ENCODE measurements at places on chromosomes 13 and 19.

- peak; percentile 36 for DNase-seq
Measured at GRCh38 chr19:5246554-5247155, 94.0 kb downstream of the PTPRS start.

GRCh38 chr13:35342440-35342839 lies 134.0 kb downstream of the MAB21L1 start:
- DNase-seq: no peak

DNA sequence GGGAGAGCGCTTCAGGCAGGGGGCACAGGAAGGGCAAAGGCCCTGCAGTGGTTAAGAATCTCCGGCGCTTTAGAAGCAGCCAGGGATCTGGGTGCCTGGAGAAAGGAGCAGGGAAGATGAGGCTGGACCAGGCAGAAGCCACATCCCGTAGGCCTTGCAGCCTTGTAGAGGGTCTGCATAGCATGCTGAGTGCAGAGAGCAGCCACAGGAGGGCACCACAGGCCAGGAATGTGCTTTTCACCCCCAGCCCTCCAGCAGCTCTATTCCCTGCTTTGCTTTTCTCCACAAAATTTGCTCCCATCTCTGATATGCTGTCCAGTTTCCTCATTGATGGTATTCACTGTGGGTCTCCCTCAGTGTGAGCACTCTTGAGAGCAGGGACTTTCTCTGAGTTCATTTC lies 5.7 kb downstream of the WDR62 start:
- DNase-seq: peak; percentile 35

DNA sequence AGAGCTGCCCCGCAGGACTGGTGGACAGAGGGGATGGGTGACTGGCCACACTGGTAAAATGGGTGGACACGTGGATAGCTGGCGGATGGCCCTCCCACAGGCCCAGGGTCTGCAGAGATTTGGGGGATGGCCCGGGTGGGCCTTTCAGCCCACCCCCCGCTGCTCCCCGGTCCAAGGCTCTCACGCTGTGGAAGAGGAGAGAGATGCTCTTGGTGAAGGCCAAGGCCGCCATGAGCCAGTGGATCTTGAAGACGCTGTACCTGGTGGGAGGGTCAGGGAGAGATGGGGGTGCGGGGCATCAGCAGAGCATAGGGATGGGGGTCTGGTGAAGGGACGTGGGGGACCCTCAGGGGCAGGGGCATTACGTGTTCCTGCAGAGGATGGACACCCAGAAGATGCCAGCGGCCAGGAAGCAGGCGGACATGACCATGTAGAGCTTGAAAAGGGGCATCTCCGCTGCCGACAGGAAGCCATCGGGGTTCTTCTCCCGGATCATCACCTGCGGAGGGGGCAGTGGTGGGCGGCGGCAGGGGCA lies 4.5 kb downstream of the GPR108 start:
- DNase-seq: no peak

GRCh38 chr13:110398564-110399507 lies 91.8 kb downstream of the COL4A2 start:
- DNase-seq: no peak

GRCh38 chr19:8148410-8149260 lies 757 bp downstream of the FBN3 start:
- no peak for DNase-seq

- no peak for DNase-seq
Measured at GRCh38 chr19:11763117-11763516, 3.7 kb upstream of the ZNF441 start.

DNA sequence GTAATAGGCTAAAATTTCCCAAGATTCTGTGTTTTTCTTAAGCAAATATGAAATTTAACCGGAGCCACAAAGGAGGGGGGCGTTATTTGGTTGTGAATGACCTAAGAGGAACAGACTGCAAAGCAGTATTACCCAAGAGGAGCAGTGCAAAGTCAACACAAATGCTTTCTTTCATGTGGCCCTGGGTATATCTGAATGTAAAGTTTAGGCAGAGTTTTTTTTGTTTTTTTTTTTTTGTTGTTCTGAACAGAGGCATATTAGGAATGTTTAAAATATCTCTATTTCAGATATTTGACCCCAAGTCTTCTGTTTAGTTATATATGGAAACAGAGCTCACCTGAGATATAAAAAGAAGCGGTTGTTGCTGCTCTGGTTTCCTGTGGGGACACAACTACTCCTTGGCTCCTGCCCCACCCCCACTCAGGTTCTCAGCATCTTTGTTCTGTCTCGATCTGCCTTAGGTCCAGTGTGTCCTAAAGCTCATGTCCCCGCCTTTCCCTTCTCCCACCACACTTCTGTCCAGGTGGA lies 220.7 kb downstream of the RFC3 start:
- no peak for DNase-seq

GRCh38 chr13:100815476-100816046 lies 141.0 kb upstream of the TMTC4 start:
- no peak for DNase-seq

DNA sequence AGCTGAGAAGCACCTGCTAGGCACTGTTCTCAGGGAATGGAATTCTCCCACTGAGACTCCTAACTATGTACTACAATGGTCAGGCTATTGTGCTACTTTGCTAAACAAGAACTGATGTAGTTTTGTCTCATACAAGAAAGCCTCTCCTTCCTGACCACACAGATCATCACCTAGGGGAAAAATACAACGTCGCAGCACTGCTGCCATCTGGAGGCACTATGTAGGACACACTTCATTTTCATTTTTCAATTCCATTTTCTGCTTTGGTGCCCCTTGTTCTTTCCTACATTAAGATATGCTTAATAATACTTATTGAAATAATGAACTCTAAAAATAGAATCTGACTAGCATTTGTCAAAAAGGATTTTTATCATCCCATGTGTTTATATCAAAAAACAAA lies 21.1 kb downstream of the PROSER1 start:
- DNase-seq: peak; percentile 22

DNA sequence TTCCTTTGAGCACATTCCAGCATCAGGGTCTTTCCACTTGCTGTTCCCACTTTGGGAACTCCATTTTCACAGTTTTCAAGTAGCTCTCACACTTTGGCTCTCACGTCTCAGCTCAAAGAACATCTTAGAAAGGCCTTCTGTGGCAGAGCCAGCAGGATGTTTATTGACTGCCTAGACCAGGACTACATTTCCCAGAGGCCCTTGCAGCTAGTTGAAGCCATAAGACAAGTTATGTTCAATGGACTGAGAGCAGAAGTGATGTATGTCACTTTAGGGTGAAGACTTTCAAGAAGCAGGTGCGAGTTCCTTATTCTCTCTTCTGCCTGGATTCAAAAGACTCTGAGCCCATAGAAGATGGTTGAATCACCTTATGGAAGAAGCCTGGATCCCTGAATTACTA lies 4.3 kb upstream of the HAUS5 start:
- DNase-seq: no peak

- no peak for DNase-seq
Measured at GRCh38 chr13:112700291-112701060, 10.6 kb downstream of the ATP11A start.

GRCh38 chr19:34173193-34173956 lies 1.1 kb downstream of the LSM14A start:
- DNase-seq: peak; percentile 37

DNA sequence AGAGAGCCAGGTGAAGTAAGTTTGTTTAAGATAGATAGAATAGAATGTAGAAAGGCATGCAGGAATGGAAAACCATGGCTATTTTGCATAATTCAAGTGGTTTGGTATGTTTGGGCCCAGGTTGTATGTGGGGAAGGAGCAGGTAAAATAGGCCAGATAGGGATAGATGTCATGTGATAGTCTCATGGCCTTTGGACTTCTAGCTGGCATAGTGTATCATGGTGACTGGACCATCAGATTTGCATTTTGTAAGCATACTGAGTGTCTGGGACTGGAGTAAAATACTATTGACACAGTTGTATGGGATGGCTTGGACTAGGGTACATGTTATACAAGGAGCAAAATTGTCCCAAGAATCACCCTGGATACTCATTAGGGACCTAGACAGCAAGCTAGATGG lies 38.9 kb downstream of the COG3 start:
- no peak for DNase-seq

DNA sequence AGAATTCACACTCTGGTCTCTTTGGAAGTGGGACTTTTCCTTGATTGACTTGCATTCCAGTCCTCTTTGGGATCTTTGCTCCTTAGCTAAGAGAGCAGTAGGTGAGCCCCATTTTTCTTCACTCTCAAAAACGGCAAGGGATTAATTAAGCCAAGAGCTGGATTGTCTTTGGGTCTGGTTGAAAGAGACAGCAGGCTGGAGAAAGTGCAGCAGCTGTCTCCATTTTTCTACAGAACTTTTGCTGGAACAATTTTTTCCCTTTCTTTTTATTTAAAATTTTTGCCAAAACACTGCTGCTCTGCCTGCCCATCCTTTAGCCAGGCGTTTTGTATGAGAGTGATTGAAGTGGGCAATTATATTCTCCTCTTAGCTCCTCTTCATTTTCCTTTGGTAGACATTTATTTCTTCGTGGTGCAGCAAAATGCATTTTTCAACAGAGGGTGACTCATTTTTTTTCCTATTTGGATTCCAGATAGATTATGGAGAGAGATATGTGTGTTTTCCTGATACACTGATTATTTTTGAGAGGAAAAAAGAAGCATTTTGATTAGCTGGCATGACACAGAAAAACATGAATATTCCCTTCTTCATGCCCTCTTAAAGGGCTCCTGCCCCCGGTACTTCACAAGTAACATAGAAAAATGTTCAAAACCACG lies 371.2 kb upstream of the NBEA start:
- no peak for DNase-seq

DNA sequence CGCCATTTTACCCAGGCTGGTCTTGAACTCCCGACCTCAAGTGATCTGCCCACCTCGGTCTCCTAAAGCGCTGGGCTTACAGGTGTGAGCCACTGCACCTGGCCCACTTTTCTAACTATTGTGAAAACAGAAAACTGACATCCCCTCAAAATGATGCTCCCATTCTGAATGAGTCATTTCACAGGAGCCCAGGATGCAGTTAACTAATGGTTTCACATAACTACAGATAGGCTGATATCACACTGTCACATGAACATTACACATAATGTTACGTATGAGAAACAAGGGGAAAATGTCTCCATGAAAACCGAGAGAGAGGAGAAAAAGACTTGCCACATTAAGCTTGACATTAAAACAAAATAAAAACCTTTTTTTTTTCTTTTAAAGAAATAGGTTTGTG lies 37.5 kb downstream of the N4BP2L2 start:
- DNase-seq: no peak

- DNase-seq: no peak
Measured at GRCh38 chr19:19747357-19748220, 14.7 kb upstream of the ZNF14 start.
